ENCODE measurements at places on chromosomes 5 and 9. TPM values are rescaled to one million over a fixed set of nuclear protein-coding genes. Genes with fewer than 3 reads are reported as not detected.

GRCh38 chr5:51404255-51404654, 21.0 kb downstream of the ISL1 start:
- no peak for DNase-seq
- H3K27ac ChIP-seq = no peak overlapping the region
- no peaks in the 10 kb centered on the region for H3K27me3 ChIP-seq
- H3K4me1 ChIP-seq = no peaks in the 10 kb centered on the region
- H3K36me3 ChIP-seq = no peaks in the 10 kb centered on the region

- H3K36me3 ChIP-seq = peaks cover 2% of the 10 kb centered on the region
- H3K4me1 ChIP-seq = no peaks in the 10 kb centered on the region
- no peak for DNase-seq
- H3K27me3 ChIP-seq = no peaks in the 10 kb centered on the region
These were observed 78.1 kb downstream of the DAP start for GRCh38 chr5:10682801-10683525.

- no peaks in the 10 kb centered on the region for H3K27me3 ChIP-seq
- no peak for DNase-seq
- H3K36me3 ChIP-seq = no peaks in the 10 kb centered on the region
- H3K4me1 ChIP-seq = peaks cover 6% of the 10 kb centered on the region
- H3K4me3 ChIP-seq = no peak overlapping the region
These were observed 44.1 kb upstream of the FOXE1 start for GRCh38 chr9:97808972-97809371.

- H3K4me1 ChIP-seq = no peaks in the 10 kb centered on the region
- no peak overlapping the region for H3K4me3 ChIP-seq
- DNase-seq = no peak
- H3K27ac ChIP-seq = no peak overlapping the region
- H3K36me3 ChIP-seq = no peaks in the 10 kb centered on the region
These were observed 210.8 kb downstream of the TRIO start for GRCh38 chr5:14353726-14354474.

- H3K27me3 ChIP-seq = no peaks in the 10 kb centered on the region
- H3K36me3 ChIP-seq = no peaks in the 10 kb centered on the region
- H3K4me3 ChIP-seq = peak within 1 kb of the TSS; percentile 76
- peak; percentile 96 for DNase-seq
- H3K27ac ChIP-seq = peak within 1 kb of the TSS; percentile 99
These were observed at the start of gene MATR3 for GRCh38 chr5:139293507-139294373. Gene MATR3 (plus strand): TSS chr5:139293740. CDS start chr5:139307416, 13,676 bp downstream.

- no peak for DNase-seq
- no peak overlapping the region for H3K27ac ChIP-seq
- no peaks in the 10 kb centered on the region for H3K36me3 ChIP-seq
- H3K4me1 ChIP-seq = peaks cover 8% of the 10 kb centered on the region
- H3K4me3 ChIP-seq = no peak overlapping the region
- H3K27me3 ChIP-seq = no peaks in the 10 kb centered on the region
These were observed 6.2 kb upstream of the CEP120 start for GRCh38 chr5:123429221-123429954.

DNA sequence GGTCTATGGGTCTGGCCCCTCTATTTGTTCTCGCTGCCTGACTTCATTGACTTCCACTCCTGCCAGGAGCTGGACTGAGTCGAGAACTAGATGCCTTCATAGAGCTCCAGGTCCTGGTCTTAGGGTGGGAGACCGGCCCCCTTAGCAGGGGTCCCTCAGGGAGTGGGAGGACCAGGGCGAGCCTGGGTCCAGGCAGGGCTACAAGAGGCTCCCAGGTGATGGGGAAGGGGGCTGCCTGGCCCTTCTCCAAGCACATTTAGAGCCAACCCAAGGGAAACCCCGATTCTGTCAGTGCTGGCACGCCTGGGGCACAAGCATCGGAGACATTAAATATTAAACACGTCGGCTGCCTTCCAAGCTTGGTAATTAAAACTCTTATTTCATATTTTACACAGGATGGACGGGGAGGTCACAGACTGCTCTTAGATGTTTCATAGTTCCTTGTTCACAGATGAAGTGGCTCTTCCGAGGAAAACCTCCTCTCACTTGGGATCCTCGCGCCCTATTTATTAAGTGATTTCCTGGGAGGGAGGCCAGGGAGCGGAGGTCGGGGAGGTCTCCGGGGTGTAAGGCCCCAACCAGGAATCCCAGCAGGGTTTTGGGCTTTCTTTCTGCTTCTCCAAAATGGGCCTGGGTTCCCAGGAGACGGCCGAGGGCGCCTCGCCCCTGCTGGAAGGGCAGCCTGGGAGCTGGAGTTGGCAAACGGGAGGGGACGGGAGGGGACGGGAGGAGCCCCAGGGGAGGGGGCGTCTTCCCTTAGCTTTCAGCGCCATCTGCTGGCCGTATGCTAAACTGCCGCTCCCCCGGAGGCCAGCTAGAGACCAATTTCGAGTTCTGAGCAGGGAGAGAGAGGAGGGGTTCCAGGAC, 23.4 kb upstream of the ZBTB43 start:
- H3K27ac ChIP-seq = no peak overlapping the region
- no peaks in the 10 kb centered on the region for H3K36me3 ChIP-seq
- peak; percentile 86 for DNase-seq
- H3K4me1 ChIP-seq = no peaks in the 10 kb centered on the region

GRCh38 chr5:124524552-124525232, 221.7 kb downstream of the ZNF608 start:
- peak overlapping the region; percentile 14 for H3K27ac ChIP-seq
- H3K4me1 ChIP-seq = peaks cover 26% of the 10 kb centered on the region
- H3K4me3 ChIP-seq = no peak overlapping the region
- DNase-seq = no peak
- no peaks in the 10 kb centered on the region for H3K36me3 ChIP-seq

DNA sequence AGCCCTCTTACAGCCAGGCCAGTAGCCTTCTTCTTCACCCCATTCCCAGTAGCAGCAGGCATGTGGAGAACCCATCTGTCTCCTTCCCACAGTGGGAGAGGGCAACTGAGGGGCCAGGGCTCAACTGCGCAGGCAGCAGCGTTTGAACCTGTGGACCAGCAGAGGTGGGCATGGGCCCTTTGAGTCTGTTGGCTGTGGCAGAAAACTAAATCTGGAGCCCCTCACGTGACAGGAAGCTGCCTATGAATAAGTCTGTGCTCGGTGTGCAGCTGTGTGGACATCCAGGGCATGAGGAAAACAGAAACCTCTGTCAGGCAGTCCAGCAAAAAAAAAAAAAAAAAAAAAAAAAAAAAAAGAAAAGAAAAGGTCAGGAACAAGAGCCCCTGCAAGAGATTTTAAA, 189.2 kb upstream of the NR3C1 start:
- H3K4me3 ChIP-seq = no peak overlapping the region
- peaks cover 76% of the 10 kb centered on the region for H3K4me1 ChIP-seq
- H3K36me3 ChIP-seq = no peaks in the 10 kb centered on the region
- peak overlapping the region; percentile 70 for H3K27ac ChIP-seq
- no peaks in the 10 kb centered on the region for H3K27me3 ChIP-seq

- no peak overlapping the region for H3K4me3 ChIP-seq
- H3K4me1 ChIP-seq = no peaks in the 10 kb centered on the region
- H3K27ac ChIP-seq = no peak overlapping the region
These were observed 399.0 kb downstream of the MED10 start for GRCh38 chr5:5979377-5979760.

DNA sequence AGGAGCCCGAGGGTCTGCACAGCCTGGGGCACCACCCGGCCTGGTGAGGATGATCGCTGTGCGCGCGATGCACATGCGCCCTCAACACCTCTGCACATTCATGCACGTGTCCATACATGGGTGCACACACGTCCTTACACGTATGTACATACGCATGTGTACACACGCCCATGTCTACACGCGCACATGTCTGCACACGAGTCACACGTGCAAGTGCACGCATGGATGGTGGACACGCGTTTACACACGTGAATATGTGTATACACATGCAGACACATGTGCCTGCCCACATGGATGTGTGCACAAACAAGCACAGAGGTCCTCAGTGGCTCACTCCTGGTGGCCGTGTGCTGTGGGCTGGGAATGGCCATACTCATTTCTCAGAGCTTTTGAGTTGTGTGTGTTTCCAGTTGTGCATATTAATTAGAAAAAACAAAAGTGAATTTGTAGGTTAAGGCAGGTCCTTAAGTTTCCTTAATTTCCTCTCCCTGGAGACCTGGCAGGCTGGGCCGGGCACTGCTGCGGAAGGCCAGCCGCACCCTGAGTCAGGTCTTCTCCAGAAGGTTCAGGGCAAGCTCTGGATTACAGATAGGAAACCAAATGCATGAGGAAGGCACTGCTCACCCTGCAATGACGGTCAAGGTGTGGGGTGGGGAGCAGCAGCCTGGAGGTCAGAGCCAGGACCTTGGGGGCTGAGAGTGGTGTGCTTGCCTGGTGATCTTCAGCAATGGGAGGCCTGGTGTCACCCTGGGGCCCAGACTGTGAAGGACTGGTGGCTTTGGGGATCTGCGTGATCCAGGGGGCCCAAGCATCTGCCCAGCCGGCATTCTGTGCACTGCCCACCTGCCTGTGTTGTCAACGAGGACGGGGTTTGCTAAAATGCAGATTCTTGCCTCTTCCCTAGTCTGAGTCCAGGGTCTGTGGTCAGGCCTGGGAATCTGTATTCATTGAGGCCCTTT, 1.3 kb upstream of the RNU6ATAC start:
- no peaks in the 10 kb centered on the region for H3K4me1 ChIP-seq
- no peaks in the 10 kb centered on the region for H3K36me3 ChIP-seq
- no peaks in the 10 kb centered on the region for H3K27me3 ChIP-seq
- no peak overlapping the region for H3K27ac ChIP-seq
- no peak overlapping the region for H3K4me3 ChIP-seq

DNA sequence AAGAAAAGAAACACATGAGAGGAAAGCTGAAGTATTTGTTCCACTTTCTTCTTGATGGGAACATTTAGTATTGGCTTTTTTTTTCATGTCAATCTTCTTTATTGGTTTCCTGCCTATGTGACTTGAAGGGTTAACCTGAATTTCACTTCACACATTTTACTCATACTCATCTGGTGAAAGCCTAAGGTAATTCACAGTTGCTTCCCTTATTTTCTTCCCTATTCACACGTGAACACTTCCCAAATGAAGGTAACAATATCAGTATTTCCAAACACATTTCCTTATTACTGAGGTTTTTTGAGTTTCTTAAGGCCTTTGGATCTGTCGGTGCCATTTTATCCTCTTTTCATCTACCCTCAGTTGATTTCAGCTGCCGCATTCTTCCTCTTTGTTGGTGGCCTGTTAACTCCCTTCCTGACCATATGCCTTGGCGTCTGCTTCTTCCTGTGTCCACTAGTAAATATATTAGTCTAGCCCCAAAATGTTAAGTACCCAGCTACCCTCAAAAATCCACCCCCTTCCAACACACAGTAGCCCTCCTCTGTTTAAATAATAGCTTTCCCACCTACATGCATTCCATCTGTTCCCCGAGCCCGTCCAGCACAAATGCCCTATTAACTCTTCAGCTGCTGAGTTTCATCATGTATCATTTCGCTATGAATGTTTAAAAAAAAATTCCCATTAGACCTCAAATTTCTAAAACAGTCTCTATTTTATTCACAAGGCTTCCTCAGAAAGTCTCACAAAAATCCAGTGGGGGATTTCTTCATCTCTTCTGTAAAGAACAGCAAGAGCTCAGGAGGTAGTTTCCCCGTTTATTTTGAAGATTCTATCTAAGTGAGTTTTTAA, 97.3 kb downstream of the USP20 start:
- no peaks in the 10 kb centered on the region for H3K4me1 ChIP-seq
- H3K27ac ChIP-seq = no peak overlapping the region
- DNase-seq = no peak
- H3K27me3 ChIP-seq = no peaks in the 10 kb centered on the region

- peaks cover 51% of the 10 kb centered on the region for H3K4me1 ChIP-seq
- no peak overlapping the region for H3K27ac ChIP-seq
- DNase-seq = no peak
- no peaks in the 10 kb centered on the region for H3K27me3 ChIP-seq
- no peaks in the 10 kb centered on the region for H3K36me3 ChIP-seq
These were observed 201.1 kb upstream of the MVB12B start for GRCh38 chr9:126125577-126125976.

GRCh38 chr5:56128113-56128512, 105.0 kb downstream of the ANKRD55 start:
- H3K36me3 ChIP-seq = no peaks in the 10 kb centered on the region
- H3K27ac ChIP-seq = peak overlapping the region; percentile 10
- H3K27me3 ChIP-seq = no peaks in the 10 kb centered on the region
- DNase-seq = no peak
- H3K4me1 ChIP-seq = peaks cover 51% of the 10 kb centered on the region
- H3K4me3 ChIP-seq = no peak overlapping the region

DNA sequence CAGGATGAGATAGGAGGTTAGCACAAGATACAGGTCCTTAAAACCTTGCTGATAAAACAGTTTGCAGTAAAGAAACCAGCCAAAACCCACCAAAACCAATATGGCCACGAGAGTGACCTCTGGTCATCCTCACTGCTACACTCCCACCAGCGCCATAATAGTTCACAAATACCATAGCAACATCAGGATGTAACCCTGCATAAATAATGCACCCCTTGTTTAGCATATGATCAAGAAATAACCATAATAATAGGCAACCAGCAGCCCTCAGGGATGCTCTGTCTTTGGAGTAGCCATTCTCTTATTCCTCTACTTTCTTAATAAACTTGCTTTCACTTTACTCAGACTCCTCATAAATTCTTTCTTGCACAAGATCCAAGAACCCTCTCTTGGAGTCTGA, 86.9 kb upstream of the PRSS3 start:
- no peaks in the 10 kb centered on the region for H3K27me3 ChIP-seq
- no peaks in the 10 kb centered on the region for H3K36me3 ChIP-seq
- no peak overlapping the region for H3K4me3 ChIP-seq

- no peak overlapping the region for H3K4me3 ChIP-seq
- no peaks in the 10 kb centered on the region for H3K27me3 ChIP-seq
- no peaks in the 10 kb centered on the region for H3K4me1 ChIP-seq
- no peaks in the 10 kb centered on the region for H3K36me3 ChIP-seq
These were observed 378.3 kb downstream of the BRINP1 start for GRCh38 chr9:118990949-118991348.

DNA sequence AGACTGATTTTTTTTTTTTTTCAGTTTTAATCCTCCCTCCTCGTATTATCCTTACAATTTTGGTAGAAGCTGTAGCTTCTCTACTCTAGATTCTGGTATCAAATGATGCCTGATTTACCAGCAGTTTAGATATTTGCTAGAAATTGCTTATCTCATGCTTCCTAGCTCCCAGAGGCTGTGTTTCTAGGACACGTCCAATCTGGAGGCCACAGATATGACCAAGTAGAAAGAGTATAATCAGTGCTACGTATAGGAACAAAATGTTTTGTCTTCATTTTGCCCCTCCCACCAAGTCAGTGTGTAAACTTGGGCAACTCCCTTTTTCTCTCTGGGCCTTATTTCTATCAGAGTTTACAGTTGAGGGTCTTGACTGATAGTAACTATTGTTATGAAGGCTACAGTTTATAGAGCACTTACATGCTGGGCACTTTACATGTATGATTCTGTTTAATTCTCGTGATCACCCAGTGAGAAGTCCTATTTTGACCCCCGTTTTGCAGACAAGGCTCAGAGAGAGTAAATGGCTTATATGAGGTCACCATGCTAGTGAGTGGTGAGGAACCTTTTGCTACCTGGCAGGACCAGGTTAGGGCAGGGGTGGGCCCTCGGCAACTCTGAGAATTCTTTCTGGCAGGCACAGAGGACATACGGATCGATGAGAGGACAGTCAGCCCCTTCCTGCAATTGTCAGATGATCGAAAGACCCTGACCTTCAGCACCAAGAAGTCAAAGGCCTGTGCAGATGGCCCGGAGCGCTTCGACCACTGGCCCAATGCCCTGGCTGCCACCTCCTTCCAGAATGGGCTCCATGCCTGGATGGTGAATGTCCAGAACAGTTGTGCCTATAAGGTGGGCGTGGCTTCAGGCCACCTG, 7.6 kb downstream of the HDHD3 start:
- no peak for DNase-seq
- H3K4me3 ChIP-seq = no peak overlapping the region

The HACD4 gene
- total RNA-seq = not detected

The CSF1R gene
- 5.8 TPM for total RNA-seq

The GFI1B gene
- 0.79 TPM for total RNA-seq

The TLX3 gene
- not detected for total RNA-seq

The PCDHB15 gene
- not detected for total RNA-seq

The BSPRY gene
- 14.7 TPM for total RNA-seq

The GPR21 gene
- 2.0 TPM for total RNA-seq

Data from Caco-2 (cell line).